Suppressor macrophage treated with lipopolysaccharide for 4 hours (primary cell): ENCODE measurements at places on chromosomes 3 and 15.

DNA sequence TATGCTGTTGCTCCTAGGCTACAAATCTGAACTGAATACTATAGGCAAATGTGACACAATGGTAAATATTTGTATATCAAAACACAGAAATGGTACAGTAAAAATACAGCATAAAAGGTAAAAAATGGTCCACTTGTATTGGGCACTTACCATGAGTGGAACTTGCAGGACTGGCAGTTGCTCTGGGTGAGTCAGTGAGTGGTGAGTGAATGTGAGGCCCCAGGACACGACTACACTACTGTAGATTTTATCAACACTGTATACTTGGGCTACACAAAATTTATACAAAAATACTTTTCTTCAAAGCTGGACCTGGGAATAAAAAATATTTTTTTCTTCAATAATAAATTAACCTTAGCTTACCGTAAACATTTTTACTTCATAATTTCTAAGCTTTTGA lies 41.6 kb upstream of the DUT start:
- no peak for DNase-seq

DNA sequence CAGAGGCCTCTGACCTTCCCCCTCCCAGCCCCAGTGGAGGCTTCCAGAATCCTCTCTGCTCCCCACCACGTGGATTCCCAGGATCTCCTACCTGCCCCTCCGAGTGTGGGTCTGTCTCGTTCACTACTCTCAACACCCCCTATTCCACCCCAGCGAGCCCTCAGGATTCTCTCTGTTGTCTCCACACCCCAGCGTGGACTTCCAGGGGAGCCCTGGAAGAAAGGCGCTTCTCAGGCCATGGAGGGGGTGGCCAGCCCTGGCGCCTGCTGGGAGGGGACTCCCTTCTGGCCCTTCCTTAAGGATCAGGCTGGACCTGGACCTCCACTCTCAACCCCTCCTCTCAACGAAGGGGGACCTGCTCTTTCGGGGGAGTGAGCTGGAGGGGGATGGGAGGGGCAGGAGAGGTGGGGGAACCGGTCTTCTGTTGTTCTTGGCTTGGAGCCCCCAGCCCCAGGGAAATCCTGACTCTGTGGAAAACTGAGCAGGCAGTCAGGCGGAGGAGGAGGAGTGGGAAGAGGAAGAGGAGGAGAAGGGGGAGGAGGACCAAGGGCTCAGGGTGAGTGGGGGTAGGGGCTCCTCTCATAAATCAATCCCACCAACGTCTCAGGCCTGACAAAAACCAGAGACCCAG lies 32.9 kb downstream of the EPHB3 start:
- DNase-seq = no peak

GRCh38 chr3:172515130-172515918 lies 7.9 kb downstream of the TNFSF10 start:
- DNase-seq = no peak

DNA sequence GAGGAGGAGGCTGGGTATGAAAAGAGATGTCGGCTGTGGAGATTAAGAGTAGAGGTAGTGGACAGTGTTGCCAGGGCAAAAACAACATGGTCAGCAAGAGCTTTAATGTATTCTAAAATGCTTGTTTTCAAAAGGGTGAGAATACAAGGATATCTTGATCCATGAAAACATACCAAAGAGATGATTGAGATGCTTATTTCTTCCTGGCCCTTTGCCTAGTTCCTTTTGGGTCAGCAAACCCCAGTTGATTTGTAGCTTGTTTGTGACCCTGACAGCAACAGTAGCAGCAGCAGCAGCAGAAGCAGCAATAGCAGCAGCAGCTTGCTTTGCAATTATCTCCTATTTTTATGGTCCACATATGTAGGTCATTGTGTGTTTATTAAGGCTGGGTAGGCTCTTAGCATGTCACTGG lies 337.3 kb downstream of the LPP start:
- no peak for DNase-seq

- DNase-seq = peak; percentile 33
Measured at GRCh38 chr15:71802770-71803169, 7.6 kb upstream of the NR2E3 start.

DNA sequence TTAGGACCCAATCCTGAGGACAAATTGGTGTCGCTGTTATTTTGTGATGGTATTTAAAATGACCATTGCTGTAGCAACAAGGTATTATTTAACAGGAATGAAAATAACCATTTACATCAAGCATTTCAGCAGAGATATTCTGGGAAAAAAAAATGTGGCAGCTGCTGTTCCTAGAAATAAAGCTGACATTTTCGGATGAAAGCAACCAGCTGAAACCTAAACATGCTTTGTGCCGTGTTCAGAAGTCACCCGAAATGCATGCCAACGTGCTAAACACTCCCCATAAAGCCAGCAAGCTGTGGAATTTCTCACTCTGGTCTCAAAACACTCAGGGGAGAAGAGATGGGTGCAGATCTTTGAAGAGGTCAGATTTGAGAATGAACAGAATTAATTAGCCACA lies 31.5 kb upstream of the TAFA4 start:
- DNase-seq = no peak

DNA sequence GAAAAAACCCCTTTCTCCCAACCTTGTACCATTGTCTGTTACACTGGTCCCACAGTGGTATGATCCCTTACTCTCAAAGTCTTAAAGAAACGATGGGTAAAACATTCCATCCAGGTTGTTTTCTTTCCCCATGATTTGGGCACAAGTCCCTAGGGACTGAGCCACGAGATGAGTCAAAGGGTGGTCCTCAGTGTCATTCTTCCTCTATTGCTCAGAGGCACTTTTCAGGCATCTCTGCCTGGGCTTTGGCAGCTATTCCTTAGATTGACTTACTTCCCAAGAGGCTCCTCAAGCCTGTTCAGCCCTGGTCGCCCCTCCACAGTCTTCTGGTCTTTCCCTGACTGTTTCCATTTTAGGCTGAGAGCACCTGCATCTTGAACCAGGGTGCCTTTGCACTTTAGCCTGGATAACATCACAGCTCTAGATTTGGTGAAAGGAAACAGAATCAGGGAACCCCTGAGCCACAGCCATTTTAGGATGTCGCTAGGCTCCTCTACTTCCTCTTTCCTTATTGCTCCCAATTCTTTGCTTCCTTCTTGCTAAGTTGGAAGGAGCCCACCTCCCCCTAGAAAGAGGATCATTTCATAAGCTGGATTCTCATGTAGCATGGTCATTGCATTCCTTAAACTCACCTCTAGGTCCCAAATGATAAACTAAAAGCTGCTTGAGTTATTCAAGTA lies 131.0 kb upstream of the TPRG1 start:
- peak; percentile 42 for DNase-seq

DNA sequence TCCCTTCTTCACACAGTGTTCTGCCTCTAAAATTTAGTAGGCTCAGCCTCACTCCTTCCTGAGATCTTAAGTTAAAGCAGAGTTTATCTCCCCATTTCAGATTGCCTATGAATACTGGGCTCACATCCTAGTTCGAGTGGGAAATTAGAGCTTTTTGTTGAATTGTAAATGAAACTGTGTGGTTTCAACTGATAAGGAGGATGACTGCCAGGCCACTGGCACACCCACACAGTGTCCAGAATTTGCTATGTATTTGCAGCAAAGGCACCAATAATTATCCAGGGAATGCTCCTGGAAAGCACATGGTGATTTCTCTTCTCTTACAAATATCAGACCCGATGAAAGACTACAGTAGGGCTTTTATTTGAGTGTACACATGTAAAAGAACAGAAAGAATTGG lies 308.1 kb upstream of the COL8A1 start:
- DNase-seq = no peak

GRCh38 chr3:146396792-146397191 lies 72.6 kb downstream of the PLSCR2 start:
- no peak for DNase-seq

DNA sequence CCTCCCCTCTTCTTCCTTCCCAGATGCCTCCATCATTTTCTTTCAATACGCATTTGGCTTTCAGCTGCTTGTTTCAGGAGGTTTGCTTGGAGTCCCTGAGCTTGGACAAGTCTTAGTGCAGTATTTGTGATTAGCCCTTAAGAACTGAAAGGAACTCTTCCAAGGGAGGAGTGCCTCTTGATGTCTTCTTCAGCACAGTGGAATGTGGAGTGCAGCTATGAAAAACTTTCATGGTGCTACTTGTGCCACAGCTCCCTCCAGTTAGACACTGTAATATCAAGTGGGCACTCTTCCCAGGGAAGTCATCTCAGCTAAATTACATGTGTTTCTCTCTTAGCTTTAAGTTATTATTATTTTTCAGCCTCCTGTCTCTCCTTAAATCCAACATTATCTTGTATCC lies 173.1 kb downstream of the NECTIN3 start:
- no peak for DNase-seq

DNA sequence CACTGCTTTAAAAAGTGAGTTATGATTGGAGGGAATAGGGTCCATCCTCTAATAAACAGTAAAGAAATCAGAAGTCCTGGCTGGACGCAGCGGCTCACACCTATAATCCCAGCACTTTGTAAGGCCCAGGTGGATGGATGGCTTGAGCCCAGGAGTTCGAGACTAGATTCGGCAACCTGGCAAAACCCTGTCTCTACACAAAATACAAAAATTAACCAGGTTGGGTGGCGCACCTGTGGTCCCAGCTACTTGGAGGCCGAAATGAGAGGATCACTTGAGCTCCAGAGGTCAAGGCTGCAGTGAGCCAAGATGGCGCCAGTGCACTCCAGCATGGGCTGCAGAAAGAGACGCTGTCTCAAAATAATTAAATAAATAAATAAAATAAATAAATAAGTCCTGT lies 171.2 kb downstream of the POTEB3 start:
- no peak for DNase-seq

DNA sequence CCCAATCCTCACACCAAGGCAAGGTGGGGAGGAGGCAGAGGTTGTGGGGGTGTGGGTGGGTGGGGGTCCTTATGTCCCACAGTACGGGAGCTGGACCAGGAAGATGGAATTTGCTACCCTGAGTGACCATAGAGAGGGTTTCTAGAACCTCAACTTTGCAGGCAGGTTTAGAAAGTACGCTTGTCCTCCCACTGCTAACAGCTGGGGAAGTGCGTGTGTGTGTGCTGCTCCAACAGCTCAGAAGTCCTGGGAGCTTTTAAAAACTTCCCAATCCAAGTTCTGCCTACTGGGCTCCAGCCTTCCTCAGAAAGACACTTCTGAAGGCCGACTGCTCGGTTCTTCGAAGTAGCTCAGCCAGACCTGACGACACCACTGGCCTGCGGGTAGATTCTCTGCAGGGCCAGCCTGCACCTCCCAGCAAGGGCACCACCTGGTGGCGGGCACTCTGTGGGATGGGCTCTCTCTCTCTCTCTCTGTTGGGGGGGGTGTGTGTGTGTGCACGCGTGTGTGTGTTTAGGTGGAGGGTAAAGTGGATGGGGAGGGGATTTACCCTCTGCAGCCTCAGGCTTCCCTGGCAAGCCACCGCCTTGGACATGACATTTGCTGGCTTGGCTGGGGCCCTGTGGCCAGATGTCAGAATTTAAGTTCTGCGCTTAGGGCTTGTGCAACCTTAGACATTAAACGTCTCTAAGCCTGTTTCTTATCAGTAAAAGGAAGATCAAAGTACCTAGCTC lies 15.6 kb downstream of the TMEM158 start:
- DNase-seq = peak; percentile 81

- DNase-seq = no peak
Measured at GRCh38 chr15:68420186-68420684, 11.7 kb downstream of the ITGA11 start.

DNA sequence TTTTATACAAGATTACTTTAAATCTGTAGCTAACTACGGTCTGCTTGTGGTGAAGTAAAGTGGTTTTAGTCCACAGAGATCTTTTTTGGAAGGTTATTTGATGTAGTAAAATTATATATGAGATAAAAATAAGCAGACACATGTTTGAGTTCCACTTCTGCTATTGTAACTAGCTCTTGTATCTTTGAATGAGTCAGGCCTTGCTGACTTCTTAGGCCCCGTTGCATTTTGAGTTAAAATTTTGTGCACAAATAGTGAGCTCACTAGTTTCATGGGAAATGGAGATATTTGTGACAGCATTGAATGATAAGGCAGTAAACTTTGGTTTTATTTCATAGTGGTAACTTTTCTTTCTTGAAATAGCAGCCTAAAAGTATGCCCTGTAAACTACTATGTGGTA lies 42.6 kb downstream of the ARIH1 start:
- DNase-seq = peak; percentile 35

DNA sequence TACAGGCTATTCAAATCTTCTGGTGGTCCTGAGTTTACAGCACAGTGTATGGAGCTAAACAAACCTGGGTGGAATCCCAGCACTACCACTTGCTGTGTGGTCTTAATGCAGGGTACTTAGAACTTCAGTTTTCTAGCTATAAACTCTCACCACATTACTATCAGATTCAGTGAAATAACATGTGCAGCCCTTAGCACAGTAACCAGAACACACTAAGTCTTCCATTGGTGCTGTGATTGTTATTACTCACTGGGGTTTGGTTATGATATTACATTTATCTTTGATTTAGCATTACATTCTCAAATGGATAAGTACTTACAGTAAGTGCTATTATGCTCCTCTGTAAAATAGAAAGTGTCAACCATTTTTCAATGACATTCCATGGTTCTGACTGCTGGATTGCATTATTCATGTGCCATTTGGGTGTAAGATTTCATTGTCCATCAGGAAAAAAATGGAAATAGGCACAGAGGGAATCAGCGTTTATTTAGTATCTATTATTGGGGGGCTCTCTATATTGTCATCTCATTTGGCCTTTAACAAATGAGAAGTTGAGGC lies 81.9 kb downstream of the PDE8A start:
- no peak for DNase-seq

- DNase-seq = no peak
Measured at GRCh38 chr3:38165722-38166387, 518 bp downstream of the OXSR1 start.

DNA sequence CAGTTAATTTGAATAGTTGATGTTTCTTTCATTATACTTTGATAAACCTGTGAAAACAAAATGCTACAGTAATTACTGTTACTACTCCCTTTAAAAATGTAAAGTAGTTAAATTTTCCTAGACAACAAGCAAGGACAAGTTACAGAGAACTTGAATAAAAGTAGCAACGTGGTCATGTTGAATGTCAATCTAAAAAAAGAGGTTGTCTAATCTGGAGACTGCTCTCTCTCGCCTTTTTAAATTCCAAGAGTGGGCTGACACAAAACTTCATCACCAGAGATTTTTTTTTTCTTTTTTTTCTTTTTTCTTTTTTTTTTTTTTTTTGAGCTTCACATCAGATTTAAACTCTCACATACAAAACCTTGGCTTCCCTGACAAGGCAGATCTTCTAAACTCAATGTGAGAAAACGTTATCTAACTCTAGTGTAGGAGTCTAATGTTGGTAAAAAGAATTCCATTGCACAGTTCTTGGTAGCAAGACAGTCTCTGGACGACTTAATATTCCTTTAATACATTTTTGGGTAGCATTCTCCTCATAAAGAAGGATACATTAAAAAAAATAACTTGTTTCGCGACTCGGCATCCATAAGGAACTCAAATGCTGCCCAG lies 4.1 kb downstream of the FOXP1 start:
- DNase-seq = no peak
